ENCODE measurements at places on chromosomes 6 and 20.

DNA sequence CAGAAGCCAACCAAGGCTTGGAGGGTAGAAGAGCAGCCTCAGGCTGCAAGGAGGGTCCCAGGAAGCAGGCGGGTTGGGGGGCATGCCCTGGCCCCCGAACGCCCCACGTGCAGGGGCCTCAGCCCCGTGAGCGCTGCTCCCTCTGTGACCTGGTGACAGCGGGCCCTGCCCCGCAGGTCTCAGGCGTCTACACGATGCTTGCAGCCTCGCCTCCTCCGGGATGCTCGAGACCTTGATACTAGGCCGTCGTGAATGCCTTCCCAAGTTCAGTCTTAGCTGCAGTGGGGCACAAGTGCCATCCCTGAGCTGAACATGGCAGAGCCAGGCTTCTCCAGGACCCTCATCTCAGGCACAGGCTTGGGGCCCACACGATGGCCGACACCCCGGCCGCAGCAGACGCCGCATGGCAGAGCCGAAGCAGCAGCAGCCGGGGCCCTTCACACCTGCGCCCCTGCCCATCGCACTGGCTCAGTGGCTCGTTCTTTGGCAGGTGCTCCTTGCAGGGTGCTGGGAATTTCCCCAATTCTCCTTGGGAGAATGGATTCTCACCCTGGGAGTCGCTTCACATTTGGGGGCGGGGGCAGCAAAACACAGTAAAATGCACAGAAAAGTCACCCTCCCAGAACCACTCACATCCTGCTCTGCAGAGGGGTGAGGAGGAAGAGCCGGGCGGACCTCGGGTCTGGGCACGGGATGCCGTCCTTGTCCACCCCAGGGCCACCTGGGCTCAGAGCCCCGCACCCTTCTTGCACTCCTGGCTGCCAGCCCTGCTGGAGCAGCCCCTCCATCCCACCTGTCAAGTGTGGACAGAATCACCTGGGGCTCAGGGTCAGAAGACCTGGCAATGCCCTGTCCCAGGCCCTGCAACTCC is 161.8 kb downstream of the DLL1 start:
- no peak for DNase-seq

DNA sequence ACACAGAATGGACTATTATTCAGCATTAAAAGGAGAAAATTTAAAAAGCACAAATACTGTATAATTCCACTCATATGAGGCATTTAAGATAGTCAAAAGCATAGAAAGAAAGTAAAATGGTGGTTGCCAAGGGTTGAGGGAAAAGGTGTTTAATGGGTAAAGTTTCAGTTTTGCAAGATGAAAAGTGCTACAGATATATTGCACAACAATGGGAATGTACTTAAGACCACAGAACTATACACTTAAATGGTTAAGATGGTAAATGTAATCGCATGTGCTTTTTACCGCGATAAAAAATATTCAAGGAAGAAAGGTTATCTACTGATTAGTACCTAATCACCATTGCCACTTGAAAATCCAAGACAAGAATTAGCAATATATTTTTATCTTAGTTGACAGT is 71.8 kb upstream of the NOX3 start:
- DNase-seq, result no peak

DNA sequence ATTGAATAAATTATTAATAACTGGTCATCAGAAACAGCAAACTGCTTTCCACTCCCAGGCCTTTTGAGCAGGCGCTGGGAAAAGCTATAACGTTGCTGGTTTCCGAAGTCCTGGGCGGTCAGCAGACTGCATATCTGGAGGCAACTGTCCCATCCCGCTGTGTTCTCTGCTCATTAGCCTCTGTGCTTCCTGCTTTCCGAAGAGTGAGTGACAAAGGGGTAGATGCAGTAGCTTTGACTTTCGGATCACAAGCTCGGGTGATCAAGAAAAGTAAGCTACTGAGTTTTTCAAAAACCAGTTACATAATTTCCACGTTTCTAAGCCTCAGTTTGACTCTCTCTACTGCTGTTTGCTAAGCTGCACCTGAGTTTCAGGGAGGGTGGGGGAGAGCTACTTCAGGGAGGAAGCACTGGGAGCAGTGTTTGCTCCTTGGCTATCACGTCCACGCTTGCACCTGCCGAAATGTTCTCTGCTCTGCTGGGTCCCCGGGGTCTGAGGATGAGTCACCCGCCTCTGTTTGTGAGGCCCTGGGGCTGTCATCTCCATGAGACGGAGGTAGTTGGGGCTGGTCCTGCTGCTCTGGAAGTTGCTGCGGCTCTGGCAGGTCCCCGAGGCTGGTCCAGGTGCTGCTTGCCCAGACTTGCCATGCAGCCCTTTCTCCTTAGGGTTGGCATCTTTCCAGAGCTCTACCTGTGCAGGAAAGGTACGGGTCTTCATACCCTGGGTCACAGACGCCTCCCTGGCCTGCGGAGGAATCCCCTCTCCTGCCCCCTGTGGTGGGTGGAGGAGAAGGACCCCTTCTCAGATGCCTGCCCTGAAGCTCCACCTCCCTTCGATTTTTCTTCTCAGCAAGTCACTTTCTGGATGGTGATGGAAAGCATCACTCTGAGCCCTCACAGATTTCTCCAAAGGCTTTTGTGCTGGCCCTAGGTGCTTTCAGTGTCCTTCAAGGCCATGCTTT is 220.0 kb downstream of the QKI start:
- no peak for DNase-seq

DNA sequence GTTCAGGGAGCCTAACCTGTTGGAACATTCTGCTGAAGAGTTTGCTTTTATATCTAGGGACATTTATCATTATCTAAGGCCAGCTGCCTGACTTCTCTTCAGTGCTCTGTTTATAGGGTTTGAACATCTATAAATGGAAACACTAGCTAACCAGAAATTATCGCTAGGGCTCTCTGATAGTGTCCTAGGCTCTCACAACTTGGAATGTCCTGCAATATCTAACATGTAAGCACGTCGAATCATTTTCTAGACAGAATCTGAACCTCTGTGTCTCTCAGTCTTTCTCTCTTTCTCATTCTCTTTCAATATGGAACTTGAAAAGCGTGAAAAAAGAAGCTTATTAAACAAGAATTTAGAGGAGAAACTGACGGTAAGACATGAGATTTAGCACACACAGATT is 92.5 kb upstream of the MLIP start:
- DNase-seq, result no peak

GRCh38 chr6:38012573-38012972 is 193.0 kb downstream of the ZFAND3 start:
- no peak for DNase-seq

DNA sequence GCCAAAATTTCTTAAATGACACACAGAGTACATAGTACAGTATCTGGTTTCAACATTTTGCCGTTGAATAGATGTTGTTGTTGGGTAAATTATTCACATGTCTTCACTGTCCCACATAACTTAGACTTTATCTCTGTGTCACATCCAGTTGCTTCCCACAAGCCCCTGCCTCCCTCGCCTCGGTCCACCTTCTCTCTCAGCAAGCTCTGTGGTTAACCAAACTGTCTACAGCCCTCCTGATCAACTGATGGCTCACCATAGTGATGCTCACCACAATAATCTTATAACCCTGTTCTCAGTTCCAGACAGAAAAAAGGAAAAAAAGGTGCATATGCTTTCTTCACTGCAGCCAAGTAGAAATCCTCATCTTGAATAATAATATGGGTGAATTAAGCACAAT is 23.0 kb downstream of the IL17F start:
- DNase-seq, result peak; percentile 48

GRCh38 chr20:56626367-56627121 is 2.6 kb upstream of the TFAP2C start:
- no peak for DNase-seq

Measured in stimulated activated CD4-positive, alpha-beta T cell treated with anti-CD3 and anti-CD28 coated beads, Interleukin-12 subunit alpha, Interleukin-12 subunit beta, amount 100 ng/mL, for 48 hours (primary cell).